ENCODE measurements at places on chromosomes 13 and 19. TPM values are rescaled to one million over a fixed set of nuclear protein-coding genes. Genes with fewer than 3 reads are reported as not detected.

Gene DNAAF3
- total RNA-seq: 0.71 TPM

Gene TNNT1
- total RNA-seq: 6.3 TPM

Gene PSG3
- total RNA-seq: not detected

Gene HSH2D
- not detected for total RNA-seq

Gene CPAMD8
- total RNA-seq: 0.71 TPM

Gene PLPP2
- total RNA-seq: 29.2 TPM

Gene TMEM86B
- total RNA-seq: 1.8 TPM

Gene ARHGAP45
- 3.5 TPM for total RNA-seq

Gene CDX2
- not detected for total RNA-seq

Gene NLRP7
- total RNA-seq: not detected

Gene ZNF578
- total RNA-seq: 0.58 TPM

Gene ZNF728
- total RNA-seq: not detected

Gene KLHL1
- not detected for total RNA-seq

Gene PSPN
- 0.89 TPM for total RNA-seq

Gene SMAD9
- total RNA-seq: 4.6 TPM

Gene CD79A
- total RNA-seq: 0.35 TPM

Gene ZMYM2
- total RNA-seq: 40.4 TPM

Gene FPR1
- total RNA-seq: not detected

Gene LHB
- not detected for total RNA-seq

Gene POU4F1
- not detected for total RNA-seq

Gene TUBB4A
- total RNA-seq: not detected

Gene PSG11
- total RNA-seq: 0.71 TPM

Gene ZNF439
- 1.4 TPM for total RNA-seq

Gene PTH2
- not detected for total RNA-seq

Gene SRRM5
- not detected for total RNA-seq

Gene TMEM190
- not detected for total RNA-seq

Gene PNMA8C
- not detected for total RNA-seq

Gene ZNF441
- total RNA-seq: 2.3 TPM

Gene LGALS7
- total RNA-seq: not detected

Gene ZNF8
- 4.0 TPM for total RNA-seq

Gene SOHLH2
- total RNA-seq: not detected

Gene SLC46A3
- 1.9 TPM for total RNA-seq

Gene CD22
- total RNA-seq: 1.4 TPM

Gene CEACAM7
- not detected for total RNA-seq

Gene ZNF763
- total RNA-seq: 0.86 TPM

Gene C19orf38
- not detected for total RNA-seq

Gene ZNF813
- total RNA-seq: 0.58 TPM

Gene RABAC1
- 300 TPM for total RNA-seq
